ENCODE measurements at places on chromosomes 2 and 18.

DNA sequence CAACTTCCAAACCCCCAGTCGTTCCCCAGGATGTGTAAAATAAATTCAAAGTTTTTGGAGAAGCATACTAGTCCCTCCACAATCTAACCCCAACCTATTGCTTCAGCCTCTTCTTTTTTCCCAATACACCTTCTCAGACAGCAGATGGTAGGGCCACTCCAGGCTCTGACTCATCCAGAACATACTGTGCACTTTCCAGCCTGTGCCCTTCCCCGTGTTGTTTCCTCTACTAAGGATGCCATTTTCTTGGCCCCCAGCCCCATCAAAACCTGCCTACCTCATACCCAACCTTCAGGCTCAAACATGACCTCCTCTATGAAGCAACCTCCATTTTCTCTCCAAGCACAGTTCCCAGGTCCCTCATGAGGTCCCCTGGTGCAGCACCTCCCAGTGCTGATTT lies 669.3 kb downstream of the BCL11A start:
- no peak for DNase-seq

DNA sequence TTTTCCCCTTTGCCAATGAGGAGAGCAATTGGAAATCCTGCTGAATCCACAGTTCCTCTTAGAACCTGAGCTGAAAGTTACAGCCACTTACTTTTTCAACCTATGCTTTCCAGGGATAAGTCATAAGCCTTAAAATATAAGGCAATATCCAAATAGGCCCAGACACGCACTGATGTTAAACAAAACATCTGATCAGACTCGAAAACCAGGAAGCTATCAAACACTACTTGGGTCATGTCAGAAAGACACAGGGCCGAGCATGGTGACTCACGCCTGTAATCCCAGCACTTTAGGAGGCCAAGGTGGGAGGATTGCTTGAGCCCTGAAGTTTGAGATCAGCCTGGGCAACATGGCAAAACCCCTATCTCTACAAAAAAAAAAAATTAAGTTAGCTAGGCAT lies 192.1 kb downstream of the SP3 start:
- DNase-seq: no peak

DNA sequence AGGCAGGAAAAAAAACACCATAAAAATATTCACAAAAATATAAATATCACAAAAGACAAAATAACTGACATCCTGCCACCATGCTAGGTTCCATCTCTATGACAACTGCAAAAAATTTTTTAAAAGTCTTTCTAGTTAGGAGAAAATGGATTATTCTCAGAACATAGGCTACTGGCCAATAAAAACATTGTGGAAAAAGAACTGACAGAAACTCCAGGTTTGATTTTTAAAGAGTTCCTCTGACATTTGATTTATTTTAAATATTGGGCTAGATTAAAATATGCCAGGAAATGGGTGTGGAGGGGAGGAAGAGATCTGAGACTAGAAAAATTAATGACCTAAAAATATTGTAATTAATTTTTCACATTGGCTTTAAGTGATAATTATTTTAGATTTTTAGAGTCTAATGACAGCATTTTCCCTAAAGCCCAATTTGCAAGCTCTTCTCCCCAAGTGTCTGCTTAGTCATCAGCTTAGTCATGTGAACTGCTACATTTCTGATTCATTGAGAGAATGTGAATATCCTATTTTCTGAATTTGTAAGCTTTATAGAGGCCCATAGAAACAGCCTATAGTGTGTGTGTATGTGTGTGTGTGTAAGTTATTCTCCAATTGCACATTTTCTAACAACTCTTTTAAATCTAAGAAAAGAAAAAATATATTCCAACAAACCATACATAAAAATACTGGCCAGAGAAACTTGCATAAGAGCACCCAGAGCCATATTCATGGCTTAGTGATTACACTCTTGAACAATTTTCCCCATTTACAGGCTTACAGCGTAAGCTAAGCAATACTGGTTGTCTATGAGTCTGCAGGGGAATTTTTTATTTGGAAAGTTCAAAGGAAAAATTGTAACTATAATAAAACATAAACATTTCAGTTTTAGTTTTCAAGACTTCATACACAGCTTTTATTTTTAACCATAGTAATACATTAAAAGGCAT lies 48.4 kb downstream of the TMEFF2 start:
- no peak for DNase-seq

DNA sequence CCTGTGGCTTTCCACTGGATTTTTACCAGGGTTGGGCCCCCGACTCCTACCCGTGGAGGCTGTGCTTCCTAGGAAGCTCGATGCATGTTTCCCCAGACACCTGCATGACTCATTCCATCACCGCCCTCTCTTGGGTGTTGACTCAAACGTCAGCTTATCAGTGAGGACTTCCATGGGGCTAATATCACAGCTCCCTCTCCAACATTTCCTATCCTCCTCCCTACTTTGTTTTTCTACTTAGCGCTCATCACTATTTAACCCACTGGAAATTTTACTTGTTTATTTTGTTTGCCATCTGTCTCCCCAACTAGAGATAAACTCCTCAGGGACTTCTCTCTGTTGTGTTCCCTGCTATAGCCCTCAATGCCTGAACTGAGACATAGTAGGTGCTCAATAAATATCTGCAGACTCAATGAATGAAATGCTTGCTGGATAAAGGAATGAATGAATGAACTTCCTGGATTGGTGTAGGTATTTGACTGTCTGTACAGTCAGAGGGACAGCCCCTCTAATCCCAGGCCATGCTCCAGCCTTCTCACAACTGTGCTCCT lies 89.7 kb upstream of the MSH2 start:
- no peak for DNase-seq

DNA sequence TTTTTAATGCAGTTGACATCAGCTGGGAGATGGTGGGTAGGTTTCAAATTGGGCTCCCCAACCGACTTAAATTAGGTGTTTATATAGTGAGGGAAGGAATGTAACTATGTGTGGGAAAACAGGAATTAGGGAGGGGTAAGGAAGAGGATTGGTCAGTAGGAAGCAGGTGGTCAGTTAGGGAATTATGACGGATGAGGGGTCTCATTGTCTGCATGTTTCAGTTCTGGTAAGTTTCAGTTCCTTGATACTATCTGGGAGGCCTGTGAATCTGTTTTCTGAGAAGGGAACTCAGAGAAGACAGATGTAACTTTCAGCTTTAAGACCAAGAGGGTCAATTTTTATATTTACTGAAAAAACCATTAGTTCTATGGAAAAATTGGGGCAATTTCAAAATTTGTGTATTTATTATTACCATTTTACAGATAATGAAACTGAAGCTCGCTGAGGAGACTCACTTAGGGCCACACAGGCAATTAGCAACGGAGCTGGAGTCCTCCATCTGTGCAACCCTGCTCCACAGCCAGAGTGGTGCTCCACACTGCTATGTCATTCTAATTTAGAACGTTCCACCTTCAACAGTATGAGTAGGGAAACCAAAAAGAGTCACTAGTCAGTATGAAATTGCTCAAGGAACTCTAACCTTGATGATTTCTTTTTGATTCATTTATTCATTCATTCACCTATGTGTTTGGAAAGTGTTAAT lies 36.0 kb upstream of the CCDC195 start:
- DNase-seq: no peak

DNA sequence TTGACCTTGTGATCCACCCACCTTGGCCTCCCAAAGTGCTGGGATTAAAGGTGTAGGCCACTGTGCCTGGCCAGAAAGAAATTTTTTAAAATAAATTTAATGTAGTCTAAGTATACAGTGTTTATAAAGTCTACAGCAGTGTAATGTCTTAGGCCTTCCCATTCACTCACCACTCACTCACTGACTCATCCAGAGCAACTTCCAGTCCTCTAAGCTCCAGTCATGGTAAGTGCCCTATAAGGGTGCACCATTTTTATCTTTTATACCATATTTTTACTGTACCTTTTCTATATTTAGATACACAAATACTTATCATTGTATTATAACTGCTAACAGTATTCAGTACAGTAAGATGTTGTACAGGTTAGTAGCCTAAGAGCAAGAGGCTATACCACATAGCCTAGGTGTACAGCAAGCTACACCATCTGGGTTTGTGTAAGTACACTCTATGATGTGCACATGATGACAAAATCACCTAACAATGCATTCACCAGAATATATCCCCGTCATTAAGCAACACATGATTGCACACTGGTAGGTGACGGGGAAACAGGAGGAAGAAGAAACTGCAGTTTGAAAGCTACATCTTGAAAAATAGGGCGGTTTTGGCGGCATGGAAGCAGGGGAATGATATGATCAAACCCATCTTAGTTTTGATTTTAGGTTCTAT lies 105.1 kb upstream of the ITGB6 start:
- no peak for DNase-seq

DNA sequence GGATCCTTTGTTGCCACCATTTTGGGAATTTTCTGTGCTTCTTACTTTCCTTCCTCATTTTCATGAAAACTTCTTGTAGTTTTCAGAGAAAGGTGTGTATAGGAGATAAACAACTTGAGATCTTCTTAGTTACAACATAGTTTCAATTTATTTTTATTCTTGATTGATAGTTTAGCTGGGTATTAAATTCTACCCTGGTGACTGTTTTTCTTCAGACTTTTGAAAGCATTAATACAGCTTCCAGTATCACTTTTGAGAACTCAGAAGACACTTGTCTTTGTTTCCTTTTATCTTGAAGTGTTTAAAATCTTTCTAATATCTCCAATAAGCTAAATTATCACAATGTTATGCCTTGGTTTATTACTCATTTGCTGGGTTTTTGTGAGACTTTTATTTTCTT lies 167.5 kb upstream of the DPP10 start:
- DNase-seq: no peak

GRCh38 chr2:63506320-63506719 lies 82.0 kb downstream of the WDPCP start:
- DNase-seq: no peak

GRCh38 chr2:134238371-134238770 lies 15.5 kb upstream of the MGAT5 start:
- DNase-seq: no peak

DNA sequence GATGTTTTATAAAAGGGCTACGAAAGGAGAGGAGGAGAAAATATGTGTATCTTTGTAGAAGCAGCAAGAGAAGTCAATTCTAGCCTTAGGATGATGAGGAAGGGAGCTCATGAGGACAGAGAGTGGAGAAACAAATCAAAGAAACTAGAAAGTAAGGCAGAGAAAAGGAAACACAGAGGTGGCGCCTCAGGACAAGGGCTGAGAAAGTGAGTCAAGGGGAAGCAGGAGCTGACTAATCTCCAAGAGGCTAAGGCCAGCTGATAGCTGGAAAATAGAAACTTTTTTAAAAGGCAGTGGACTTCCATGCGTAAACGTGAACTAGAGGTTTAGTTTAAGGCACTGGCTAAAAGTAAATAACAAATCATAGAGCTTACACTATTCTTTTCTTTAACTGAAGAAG lies 173.3 kb downstream of the ANKRD44 start:
- DNase-seq: no peak

GRCh38 chr2:120939595-120940318 lies 204.1 kb downstream of the GLI2 start:
- no peak for DNase-seq

GRCh38 chr2:141455211-141455826 lies 675.5 kb downstream of the LRP1B start:
- DNase-seq: no peak

GRCh38 chr2:208208335-208209085 lies 18.7 kb upstream of the C2orf80 start:
- no peak for DNase-seq

DNA sequence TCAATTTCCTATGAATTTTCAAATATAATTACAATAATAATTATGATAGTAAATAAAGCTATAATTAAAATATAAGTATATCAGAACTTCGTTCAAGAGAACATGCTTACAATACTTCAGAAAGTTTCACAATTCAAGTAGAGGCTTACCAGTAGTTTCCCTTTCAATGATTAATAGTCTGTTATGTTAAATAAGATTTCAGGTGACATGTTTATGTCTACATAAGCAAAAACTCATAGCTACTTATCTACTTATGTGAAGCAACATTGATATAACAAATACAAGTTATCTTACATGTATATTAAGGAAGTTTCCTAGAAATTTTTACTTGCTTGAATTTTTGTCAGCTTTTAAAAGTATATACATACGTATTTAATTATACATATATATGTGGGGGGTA lies 4.5 kb upstream of the COL3A1 start:
- DNase-seq: no peak

DNA sequence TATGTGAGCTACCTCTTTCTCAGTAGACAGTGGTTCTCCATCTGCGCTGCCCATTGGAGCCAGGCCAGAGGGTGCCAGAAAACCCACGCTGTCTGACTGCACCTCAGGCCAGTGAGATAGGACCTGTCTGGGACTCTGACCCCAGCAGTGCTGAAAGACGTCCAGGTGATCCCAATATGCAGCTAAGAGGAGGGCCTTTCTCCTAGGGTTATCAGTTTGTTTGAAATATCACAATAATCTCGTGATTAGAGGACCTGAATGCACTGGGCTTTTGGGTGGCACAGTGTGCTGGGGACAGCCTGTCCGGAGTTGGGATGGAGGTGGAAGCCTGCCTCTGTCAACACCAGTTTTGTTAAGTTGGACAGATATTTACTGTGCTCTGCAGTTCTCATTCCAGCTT lies 216.3 kb downstream of the LDLRAD4 start:
- no peak for DNase-seq

GRCh38 chr2:59967691-59968090 lies 585.8 kb downstream of the BCL11A start:
- DNase-seq: no peak
